MV-4-11 (cell line): ENCODE measurements at places on chromosomes 4 and X.

DNA sequence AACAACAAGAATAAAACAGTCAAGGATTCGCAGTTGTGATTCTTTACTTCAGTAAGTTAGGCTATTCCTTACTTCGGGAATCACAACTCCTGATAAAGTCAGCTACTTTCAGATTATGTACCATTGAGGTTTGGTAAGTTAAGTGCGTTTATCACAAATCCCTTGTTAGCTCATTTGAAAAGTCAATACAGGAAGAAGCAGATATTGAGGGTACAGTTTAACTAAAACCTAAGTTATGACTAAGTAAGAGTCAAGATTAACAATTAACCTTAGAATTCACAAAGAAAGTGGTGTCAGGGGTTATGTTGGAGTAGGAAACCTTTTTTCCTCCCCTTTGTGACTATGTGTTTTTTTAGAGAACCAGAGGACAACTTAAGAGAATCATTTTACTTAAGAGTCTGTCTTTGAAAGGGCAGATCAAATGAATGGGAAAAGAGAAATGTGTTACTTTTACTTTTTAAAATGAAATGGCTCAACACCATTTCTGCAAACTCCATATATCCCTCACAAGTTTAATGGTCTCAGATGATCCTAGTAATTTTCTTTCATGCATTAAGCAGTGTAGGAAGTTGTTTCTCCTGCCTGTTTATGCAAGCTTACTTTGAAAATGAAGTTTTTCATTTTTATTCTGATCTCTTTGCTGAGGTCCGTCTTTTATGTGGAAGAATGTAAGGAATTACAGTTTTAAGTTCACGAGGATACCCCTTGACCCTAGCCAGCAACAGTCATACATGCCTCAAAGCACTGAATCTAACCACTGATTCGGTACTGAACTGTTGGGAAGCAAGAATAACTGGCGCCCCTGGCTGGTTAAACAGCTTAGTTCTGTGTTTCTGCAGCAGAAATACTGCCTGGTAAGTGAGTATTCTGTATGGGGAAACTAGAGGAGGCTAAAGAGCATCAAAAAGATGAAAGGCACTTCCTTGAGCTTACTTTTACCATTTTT, 211.7 kb downstream of the SLC4A4 start:
- no peak for DNase-seq

GRCh38 chr4:172596206-172596605, 572.4 kb upstream of the GALNT7 start:
- no peak for DNase-seq

DNA sequence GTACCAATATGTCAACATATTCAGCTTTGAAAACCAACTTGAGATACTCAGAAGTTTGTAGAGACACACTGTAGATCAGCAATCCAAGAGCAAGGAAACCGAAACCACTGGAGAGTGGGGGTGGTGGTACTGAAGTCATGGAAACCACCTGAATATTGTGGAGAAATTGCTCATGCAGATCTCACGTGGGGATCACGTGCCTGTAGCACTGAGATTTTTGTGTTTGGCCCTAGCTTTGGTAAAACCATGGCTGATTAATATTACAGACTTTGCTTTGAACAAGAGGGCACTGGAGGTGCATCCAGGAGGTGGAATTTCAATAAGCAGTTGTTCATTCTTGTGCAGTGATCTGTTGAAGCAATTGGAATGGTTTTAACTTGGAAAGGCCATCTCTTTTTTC, 47.2 kb downstream of the GBA3 start:
- DNase-seq, result no peak

GRCh38 chr4:34724491-34724890, 1519.8 kb downstream of the ARAP2 start:
- no peak for DNase-seq

DNA sequence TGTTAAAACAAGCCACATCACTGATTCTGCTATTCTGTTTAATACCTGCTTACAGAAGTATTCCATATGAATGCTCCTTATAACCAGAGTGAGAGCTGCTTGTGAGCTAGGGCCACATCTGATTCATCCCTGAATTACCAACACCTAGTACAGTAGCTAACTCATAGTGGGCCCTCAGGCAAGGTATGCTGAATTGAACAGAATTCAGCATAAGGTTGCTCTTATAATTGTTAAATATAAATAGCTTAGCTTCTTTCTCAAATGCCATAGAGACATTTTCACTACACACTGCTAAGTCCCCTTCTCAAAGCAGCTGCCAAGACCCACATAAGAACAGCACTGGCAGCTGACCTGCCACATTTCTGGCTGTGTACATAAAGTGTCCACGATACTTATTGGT, 27.0 kb upstream of the MCF2 start:
- DNase-seq, result no peak

GRCh38 chrX:48713847-48714246, 17.3 kb downstream of the SUV39H1 start:
- DNase-seq, result no peak

GRCh38 chr4:81722290-81722851, 250.7 kb upstream of the RASGEF1B start:
- DNase-seq, result no peak

DNA sequence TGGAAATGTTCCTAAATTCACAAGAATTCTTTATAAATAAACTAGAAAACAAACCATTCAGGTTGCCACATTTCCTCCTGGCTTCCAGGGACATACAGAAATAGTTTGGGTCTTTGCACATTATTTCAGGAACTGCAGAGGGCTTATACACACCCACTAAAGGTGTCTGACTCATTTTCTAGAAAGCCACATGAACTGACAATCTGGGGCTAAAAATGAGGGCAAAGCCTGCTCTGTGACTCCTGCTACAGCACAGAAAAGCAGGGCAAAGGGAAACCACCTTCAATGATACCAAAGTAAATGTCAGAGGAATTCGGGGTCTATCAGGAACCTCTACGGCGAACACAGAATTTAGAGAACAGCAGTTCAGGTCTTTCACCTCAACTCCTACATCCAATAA, 112.2 kb upstream of the MAP3K15 start:
- peak; percentile 39 for DNase-seq

- DNase-seq, result no peak
These were observed 349.2 kb upstream of the NOCT start for GRCh38 chr4:138666366-138666765.

DNA sequence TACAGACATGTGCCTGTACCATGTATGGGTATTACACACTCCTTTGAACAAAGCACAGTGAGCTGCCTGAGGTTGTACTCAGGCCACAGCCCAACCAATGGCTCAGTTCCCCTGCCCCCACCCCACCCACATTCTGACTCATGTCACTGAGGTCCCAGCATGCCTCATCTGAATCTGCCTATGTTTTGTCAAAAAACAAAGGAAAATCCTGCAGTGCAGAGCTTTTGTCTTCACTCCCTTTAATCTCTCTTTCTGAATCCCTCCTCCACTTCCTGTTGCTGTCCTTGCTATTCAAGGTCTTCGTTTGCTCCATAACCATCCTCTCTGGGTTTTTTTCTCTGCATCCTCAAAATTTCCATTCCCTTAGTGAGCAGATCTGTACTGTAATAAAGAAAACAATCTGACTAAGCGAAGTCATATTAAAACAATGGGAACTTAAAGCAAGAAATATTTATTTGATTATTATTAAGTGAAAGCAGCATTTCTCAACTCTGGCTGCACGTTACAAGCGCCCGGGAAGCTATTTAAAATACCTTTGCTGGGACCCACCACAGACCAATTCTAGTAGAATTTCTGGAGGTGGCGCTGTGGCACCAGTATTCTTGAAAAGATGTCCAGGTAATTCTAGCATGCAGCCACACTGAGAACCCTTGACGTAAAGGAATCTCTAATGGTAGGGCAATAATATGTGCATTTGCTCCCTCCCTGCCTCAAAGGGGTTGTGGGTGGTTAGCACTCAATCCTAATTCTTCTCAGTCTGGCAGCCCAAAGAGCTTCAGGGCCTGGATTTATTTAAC, 8.7 kb downstream of the GUCY2F start:
- DNase-seq, result peak; percentile 53

DNA sequence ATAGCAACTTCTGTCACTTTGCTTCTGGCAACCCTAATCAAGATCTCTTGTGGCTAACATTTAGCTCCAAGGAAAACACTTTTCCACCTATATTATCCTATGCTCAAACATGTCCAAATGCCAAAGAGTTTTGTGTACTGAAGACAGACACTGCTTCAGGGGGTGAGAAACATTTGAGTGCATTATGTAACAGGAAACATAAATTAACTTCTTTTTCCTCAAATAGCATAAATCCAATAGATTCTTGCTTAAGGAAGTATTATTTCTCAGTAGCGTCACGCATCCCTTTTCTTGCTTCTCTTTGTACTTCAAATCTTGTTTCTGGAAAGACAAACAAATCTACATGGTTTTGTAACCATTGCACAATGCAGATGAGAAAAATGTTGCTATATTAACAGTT, 839.1 kb downstream of the GLUD2 start:
- peak; percentile 89 for DNase-seq

DNA sequence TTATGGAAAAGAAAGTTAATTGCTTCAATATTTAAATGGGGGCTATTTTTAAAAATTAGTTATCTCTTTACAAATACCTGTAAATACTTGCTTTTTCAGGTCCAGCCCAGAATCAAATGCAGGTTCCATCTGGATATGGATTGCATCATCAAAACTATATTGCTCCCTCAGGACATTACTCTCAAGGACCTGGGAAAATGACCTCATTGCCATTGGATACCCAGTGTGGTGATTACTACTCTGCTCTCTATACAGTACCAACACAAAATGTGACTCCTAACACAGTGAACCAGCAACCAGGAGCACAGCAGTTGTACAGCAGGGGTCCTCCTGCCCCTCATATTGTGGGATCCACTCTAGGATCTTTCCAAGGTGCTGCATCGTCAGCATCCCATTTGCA, 29.2 kb downstream of the SEC24B start:
- no peak for DNase-seq

DNA sequence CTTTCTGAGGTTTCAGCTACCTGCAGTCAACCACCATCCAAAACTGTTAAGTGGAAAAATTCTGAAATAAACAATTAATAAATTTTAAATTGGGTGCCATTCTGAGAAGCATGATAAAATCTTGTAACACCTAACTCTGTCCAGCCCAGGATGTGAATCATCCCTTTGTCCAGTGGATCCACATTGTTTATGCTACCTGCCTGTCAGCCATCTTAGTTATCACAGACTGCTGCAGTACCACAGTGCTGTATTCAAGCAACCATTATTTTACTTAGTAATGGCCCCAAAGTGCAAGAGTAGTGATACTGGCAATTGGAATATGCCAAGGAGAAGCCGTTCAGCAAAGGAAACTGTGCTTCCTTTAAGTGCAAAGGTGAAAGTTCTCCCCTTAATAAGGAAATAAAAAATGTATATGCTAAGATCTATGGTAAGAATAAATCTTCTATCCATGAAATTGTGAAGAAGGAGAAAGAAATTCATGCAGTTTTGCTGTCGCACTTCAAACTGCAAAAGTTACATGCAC, 20.6 kb downstream of the CAMK2D start:
- no peak for DNase-seq

DNA sequence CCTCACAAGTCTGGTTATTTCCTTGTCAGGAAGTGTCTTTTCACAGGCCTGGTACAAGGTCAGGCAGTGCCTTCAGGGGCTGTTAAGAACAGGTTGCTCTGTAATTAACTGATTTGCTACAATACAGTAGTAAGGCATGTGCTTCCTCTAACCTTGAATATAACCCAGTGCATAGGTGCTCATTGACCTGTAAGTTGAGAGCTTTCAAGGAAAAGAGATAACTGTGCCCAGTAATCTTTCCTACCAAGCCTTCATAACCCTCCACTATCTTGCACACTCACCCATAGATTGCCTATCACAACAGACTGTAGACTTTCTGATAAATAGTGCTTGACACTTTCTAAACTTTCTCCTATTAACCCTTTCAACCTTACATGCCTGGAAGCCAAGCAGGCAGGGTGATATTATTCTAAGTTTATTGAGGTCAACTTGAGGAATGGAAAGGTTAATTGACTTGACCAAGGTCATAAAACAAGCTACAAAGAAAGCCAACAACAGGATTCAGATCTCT, 148.1 kb downstream of the PPARGC1A start:
- DNase-seq, result no peak

GRCh38 chrX:50736656-50737055, 77.3 kb downstream of the SHROOM4 start:
- DNase-seq, result peak; percentile 91

GRCh38 chr4:17817027-17817426, 6.2 kb downstream of the NCAPG start:
- peak; percentile 75 for DNase-seq

- DNase-seq, result no peak
These were observed 221.9 kb downstream of the BMPR1B start for GRCh38 chr4:94979621-94980020.

DNA sequence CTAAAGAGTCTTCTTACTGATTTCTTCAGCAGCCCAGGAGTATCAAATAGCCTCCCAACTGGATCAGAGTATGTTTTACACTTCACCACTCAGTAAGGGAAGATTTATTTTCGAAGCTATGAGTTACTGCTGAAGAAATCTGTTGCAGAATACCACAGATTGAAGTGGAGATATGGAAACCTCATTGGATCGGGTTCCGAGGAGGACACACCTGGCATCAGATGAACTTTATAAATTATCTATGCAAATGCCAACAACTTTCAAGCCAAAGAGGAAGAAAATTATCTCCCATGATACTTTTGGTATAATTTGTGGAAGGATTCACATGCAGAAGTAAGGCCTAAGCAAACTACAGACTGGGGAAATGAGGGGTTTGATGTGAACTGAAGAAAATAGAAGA, 515.9 kb upstream of the NDST4 start:
- DNase-seq, result no peak

- no peak for DNase-seq
These were observed 88.3 kb downstream of the ZNF718 start for GRCh38 chr4:212438-213188.

DNA sequence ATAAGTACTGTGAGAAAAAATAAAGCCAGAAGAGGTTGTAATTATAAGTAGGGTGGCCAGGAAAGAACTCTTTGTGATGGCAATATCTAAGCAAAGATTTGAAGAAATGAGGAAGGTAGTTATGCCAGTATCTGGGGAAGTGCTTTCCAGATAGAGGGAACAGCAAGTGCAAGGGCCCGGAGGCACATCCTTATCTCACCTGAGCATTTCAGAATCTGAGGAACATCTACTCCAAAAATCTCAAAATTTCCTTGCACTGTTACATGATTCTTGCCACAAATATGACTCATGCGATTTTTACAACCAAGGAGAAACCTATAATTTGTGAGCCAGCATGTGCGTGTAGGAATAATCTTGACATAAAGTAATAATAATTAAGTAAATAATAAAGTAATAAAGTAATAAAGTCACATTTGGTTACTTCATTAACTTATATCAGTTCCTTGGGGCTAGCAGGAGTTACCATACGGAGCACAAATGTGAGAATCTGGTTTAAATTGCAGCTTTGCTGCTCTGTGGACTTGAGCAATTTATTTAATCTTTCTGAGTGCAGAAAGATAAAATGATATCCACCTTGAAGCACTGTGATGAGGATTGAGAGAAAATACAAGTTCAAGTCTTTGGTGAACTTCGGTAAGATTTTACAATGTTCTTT, 105.1 kb upstream of the SLC34A2 start:
- DNase-seq, result no peak
